ENCODE measurements at places on chromosomes 4 and X.

GRCh38 chrX:97616883-97617530 is 733.3 kb downstream of the RPA4 start:
- no peak for DNase-seq

DNA sequence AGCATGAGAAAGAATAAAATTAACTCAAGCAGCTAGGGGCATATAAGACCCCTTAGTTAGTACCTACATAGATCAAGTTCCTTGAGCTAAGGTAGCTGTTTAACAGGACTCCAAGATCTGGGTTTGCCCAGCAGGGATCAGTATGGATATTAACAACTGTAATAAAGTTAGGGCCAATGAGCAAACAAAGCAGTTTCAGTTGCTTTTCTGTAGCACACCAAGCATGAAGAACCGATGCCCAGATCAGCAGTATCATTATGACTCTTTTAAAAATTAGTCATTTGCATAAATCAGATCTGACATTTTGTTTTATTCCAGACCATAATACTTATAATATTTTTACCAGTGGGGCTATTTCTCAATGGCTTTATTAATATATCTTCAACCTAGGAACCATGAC is 80.9 kb downstream of the C4orf33 start:
- no peak for DNase-seq

- no peak for DNase-seq
Measured at GRCh38 chrX:40444133-40444532, 136.6 kb upstream of the ATP6AP2 start.

- no peak for DNase-seq
Measured at GRCh38 chr4:2731907-2732317, 24.2 kb downstream of the TNIP2 start.

DNA sequence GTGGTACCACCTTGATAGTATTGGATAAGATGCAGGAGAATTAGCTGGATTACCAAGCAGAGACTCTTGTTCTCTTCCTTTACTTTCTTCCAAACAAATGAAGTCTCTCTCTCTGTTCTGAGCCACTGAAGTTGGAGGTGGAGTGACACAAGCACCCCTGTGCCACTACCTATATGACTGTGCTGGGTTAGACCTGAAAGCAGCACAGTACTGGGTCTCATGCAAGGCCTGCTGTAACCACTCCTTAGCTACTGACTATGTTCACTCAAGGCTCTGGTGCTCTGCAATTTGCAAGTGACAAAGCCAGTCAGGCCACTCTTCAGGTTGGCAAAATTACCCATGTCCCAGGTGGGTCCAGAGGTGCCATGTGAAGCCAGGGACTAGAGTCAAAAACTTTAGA is 389.6 kb upstream of the MAOA start:
- DNase-seq, result no peak

GRCh38 chr4:17068392-17068791 is 169.9 kb upstream of the LDB2 start:
- DNase-seq, result no peak

- DNase-seq, result no peak
Measured at GRCh38 chr4:79182209-79182608, 143.7 kb downstream of the NAA11 start.

DNA sequence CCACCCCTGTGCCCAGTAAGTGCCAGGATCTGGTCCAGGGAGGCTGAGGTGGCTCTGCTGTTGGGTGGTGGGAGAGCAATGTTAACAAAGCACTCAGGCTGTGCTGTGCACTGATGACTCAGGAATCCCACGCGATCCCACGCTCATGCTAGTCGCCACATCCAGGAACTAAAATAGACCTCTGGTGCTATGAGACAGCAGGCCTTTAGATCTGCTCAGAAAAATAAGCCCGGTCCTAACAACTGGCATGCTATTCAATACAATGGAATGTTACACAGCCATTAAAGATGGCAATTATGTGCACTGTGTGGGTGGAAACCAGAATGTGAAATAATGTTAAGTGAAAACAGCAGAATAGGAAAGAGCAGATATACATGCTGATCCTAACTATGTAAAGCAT is 26.0 kb downstream of the ARL13A start:
- DNase-seq, result no peak

GRCh38 chr4:46258431-46258830 is 131.5 kb downstream of the GABRA2 start:
- no peak for DNase-seq

GRCh38 chr4:158850800-158851644 is 82.2 kb downstream of the FNIP2 start:
- no peak for DNase-seq

DNA sequence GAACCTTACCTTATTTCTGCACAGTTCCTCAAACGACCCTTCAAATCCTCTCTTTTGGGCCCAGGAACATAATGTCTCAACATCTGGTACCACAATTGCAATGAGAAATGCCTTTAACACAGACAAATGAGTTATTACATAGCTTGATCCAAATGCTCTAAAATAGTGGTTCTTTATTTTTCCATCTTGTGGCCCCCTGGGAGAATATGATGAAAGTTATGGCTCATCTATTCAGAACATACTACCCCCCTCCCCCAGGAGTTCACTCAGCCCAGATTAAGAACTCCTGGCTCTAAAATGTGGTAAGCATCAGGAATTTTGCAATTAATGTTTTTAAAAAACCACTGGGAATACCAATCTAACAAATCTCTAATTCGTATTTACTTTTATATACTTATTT is 23.9 kb upstream of the CENPU start:
- DNase-seq, result no peak

DNA sequence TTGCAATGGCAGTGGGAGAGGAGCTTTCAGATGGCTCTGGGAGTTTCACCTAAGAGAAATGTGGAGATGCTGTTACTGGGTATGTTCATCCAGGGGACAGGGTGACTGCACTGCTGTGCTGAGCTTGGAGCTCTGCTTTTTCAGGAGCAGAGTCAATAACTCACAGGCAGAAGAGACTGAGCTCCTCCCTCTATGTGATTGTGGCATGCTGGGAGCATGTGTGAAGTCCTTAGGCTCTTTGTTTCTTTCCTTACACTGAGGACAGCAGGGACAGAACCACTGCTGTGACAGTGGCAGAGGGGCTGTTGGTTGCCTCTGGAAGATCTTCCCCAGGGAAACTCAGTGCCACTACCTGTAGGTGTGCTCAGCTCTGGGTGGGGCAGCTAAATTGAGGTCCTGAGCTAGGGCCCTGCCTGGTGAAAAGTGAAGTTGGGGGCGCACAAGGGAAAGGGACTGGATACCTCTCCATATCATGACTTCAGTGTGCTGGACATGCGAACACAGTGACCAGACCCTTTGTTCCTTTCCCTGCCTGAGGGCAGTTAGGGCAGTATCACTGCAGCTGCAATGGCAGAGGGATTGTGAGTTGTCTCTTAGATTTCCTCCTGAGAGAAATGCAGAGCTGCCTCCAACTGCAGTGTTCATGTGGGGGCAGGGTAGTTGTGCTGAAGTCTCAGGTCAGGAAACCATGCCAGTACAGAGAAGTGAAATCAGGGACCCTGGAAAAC is 156.7 kb downstream of the TENT5D start:
- DNase-seq, result no peak

DNA sequence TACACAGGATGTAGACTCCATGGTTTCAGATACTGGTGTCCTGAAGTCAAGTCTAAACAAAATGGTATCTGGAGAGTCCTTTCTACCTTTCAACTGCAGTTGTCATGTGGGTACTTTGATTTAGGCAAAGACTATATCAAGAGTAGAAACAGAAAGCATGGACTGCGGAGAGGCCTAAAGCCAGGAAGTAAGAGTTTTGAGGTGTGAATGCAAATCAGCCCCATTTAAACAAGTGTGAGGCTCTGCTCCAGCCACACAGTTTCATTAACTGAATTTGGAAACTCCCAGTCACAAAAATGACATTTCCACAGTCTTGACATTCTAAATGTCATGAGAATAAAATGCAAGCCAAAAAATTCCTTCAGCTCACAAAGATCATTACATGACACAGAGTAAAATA is 87.2 kb upstream of the MCF2 start:
- no peak for DNase-seq

DNA sequence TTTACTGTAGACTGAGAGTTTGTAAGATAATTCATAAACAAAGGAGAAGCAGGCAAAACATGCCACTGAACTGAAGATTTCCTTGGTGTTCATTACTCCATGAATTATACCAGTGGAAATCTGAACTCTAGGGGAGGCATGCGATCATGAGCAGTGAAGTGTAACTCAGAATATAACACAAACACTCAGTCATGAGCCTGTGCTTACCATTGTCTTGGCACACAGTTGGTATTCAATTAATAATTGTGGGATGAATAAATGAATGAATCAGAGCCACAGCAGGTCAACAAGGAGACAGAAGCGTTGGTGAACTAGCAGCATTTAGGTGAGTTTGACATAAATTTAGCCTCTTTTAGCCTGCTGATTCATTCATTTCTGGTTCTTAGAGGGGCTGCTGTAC is 263.5 kb upstream of the DKK2 start:
- no peak for DNase-seq

DNA sequence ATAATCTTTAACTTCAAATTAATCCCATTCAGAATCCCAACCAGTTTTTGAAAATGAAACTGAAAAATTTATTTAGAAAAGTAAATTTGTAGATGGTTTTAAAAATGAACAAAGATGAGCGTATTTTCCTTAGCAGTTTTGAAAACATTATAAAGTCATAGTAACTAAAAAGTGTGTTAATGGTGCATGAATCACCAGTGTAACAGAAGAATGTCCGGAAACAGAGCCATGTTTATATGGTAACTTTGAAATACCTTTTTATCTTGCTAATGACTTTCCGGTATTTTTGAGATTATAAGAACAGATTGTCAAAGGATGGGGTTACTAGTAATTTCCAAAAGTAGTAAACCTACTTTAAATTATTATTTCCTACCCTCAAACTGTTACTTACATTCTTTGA is 145.9 kb downstream of the IRS4 start:
- no peak for DNase-seq

DNA sequence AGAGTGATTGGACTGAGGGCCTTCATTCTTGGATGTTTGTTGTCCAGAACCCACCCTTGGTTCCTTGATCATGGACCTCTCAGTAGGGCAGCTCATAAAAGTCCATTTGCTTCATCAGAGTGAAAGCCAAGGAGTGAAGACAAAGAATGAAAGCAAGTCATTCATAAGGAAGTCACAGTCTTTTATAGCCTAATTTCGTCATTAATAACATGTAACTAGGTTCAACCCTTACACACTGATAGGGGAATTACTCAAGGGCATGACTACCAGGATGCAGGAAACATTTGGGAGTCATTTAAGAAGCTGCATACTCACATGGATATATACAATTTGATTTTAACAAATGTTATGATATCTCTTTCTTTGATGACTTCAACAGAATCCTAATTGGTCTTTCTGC is 95.2 kb downstream of the RPA4 start:
- DNase-seq, result no peak

- no peak for DNase-seq
Measured at GRCh38 chr4:41346306-41347061, 89.8 kb downstream of the UCHL1 start.

All from NCI-H187 (cell line).